ENCODE measurements at places on chromosomes 16 and 17. TPM values are rescaled to one million over a fixed set of nuclear protein-coding genes. Genes with fewer than 3 reads are reported as not detected.

The GP1BA gene
- not detected for total RNA-seq

The TNP2 gene
- total RNA-seq = not detected

The CD300H gene
- total RNA-seq = not detected

The PRSS53 gene
- total RNA-seq = 4.3 TPM

The LRRC37A gene
- total RNA-seq = 3.8 TPM

DNA sequence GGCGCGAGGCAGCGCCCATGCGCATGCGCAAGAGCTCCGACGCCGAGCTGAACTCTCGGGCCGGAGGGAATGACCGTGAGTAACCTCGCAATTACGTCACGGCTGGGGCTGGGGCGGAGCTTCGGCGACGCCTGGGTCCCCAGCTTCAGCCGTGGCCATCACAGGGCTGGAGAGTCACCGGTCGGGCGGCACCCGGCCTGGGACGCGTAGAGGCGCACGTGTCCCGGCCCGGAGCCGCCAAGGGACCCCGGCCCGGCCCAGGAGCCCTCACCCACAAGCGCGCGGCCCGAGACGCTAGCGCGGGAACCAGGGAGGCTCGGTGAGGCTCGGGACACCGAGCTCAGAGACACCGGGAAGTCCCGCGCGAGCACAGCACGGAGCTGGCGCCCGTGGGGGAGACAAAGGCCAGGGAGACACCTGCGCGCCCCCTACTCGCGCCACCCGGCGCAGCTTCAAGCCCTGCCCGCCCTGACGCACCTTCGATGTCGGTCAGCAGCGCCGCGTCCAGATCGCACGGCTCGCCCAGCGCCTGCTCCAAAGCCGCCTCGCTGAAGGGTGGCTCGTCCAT is 452 bp downstream of the SREBF1 start:
- H3K27ac ChIP-seq = peak overlapping the region; percentile 81
- H3K4me1 ChIP-seq = peaks cover 29% of the 10 kb centered on the region
- no peaks in the 10 kb centered on the region for H3K27me3 ChIP-seq

DNA sequence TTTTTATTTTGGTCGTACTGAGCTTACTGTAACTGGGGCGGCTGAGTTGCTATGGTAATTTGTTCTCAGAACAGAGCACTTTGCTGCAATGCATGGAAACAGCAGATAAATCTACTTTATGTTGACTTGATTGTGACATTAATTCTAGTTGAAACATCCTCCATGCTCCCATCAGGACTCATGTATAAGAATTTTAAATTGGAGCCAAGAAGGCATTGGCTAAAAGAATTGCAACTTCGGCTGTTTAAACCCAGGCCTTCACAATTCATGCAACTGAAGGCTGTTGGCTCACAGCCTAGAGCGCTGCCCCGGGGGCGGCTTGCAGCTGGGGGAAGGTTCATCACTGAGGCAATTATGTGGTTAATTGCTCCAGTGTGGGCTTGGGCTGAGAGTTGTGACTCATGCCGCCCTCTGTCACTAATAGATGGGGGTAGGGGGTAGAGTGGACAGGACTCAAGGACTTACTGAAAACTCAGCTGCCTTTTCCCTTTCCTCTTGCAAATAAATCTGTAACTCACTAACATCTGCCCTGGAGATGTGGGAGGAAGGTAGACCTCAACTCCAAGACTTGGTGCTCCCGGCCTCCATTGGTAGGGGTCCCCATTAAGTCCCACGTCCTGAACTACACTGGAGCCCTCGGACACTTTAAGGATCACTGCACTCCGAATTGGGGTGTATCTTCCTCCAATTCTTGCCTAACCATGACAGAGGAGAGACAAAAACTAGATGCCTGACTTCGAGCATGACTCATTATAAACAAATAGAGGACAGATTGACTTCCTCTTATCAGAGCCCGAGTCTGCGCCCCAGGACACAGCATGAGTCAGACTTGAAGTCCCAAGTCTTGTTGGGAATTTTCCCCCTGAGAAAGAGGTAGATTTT is 37.5 kb downstream of the ERCC4 start:
- H3K27ac ChIP-seq = peak overlapping the region; percentile 93
- peaks cover 30% of the 10 kb centered on the region for H3K4me1 ChIP-seq
- DNase-seq = peak; percentile 90

DNA sequence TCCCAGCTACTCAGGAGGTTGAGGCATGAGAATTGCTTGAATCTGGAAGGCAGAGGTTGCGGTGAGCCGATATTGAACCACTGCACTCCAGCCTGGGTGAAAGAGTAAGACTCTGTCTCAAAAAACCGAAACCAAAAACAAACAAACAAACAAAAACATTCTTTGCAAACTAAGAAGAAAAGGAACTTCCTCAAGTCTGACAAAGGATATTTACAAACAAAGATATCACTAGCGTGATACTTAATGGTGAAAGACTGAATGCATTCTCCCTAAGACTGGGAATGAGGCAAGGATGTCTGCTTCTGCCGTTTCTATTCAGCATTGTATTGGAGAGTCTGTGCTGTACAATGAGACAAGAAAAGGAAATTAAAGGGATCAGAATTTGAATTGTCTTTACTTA is 10.5 kb upstream of the MPO start:
- no peaks in the 10 kb centered on the region for H3K4me1 ChIP-seq
- no peak overlapping the region for H3K27ac ChIP-seq
- no peaks in the 10 kb centered on the region for H3K27me3 ChIP-seq
- no peak overlapping the region for H3K4me3 ChIP-seq
- no peak for DNase-seq

- no peak for DNase-seq
- H3K36me3 ChIP-seq = no peaks in the 10 kb centered on the region
- H3K4me1 ChIP-seq = no peaks in the 10 kb centered on the region
- no peak overlapping the region for H3K4me3 ChIP-seq
These were observed 51.1 kb upstream of the SOX9 start for GRCh38 chr17:72069586-72070202.

DNA sequence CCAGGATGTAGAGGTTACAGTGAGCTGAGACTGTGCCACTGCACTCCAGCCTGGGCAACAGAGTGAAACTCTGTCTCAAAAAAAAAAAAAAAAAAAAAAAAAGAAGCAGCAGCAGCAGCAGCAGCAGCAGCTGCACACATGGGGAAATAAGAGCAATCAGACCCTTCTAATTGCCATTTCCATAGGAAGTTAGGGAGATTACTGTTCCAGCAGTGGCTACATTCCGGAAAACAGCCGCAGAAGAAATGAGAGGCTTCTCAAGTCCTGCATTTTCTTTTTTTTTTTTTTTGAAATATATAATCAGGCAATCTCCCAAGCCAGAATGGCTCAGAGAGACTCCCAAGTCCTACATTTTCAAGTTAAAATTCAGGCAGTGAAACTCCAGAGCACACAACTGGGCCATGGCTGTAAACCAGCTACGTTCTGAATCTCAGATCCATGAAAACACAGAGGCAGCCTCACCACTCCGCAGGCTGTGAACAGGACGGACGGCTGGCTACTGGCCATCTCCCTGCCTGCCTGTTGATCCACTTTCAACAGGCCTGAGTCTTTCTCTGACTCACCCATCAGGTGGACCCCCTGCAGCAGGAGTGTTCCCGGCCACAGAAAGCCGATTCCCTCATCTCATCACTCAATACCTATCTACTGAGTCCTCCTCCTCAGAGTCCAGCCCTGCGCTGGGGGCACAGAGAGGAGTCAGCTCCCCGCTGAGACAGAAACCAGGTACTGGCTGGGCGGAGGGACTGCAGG is 15.0 kb downstream of the TRPV1 start:
- H3K27ac ChIP-seq = peak overlapping the region; percentile 92
- H3K4me3 ChIP-seq = peak overlapping the region; percentile 38
- DNase-seq = peak; percentile 68
- no peaks in the 10 kb centered on the region for H3K27me3 ChIP-seq

DNA sequence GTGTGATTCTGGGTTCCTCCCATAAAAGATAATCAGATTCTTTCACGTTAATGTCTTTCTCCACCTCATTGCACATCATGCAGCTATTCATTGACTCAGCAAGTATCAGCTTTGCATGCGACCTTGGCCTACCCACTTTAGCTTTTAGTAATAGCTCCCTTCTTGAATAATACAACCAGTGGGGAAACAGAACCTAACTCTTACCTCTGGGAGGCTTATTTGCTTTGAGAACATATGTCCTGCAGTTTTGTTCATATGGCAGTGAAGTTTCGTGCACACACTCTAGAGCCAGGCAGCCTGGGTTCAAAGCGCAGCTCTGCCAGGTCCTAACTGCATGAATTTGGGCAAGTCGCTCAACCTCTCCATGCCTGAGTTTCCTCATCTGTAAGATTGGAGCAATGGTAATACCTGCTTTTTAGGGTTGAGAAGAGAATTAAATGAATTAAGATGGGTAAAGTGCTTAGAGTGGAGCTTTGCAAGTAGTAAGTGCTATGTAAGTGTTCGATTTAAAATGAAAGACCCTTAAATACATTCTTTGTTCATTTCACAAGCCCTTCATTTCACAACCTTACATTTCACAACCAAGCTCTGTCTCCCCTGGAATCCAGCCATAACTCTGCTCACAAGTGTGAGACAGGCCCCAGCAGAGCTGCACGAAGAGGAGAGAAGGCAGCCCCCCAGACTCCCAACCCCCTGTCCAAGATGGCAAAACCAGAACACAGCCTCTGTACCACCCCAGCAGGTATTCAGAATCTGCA is 29.3 kb downstream of the MAPT start:
- H3K4me1 ChIP-seq = no peaks in the 10 kb centered on the region
- no peak for DNase-seq
- no peak overlapping the region for H3K27ac ChIP-seq
- H3K4me3 ChIP-seq = no peak overlapping the region

DNA sequence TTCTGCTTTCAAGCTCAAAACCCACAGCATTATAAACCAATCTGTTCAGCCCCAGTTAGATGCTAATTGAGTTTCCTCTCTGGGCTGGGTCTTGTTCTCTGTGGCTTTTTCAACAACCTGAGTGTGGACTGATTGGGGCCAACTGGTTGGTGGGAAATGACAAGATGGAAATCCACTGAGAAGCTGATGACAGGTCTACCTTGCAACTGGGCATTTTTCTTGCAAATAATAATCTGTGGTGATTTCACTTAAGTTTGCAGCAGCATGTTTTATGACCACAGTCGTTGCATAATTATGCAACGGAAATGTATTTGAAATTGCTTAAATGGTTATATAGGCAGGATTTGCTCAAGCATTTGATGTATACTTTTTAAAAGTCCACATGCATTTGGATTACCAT is 69.9 kb downstream of the AKAP1 start:
- no peaks in the 10 kb centered on the region for H3K27me3 ChIP-seq
- no peaks in the 10 kb centered on the region for H3K36me3 ChIP-seq
- DNase-seq = no peak

DNA sequence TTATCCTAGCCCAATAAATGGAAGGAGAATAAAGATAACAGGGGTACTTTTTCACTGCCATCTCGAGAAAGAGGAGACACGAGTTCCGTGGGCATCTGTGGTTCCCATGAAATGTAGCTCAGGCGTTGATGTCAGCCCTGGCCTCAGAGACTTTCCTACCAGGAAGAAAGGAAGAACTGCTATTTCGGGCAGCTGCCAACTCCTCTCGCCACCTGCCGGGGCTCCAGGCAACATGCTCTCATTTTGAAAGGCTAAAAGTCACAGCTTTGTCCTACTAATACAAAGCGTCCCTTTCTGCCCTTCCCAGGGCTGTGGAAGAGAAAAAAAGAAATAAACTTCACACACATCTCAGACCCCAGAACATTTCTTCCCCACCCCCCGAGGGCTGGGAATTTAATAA is 65.8 kb downstream of the DHRS7C start:
- no peaks in the 10 kb centered on the region for H3K27me3 ChIP-seq
- H3K27ac ChIP-seq = no peak overlapping the region
- no peaks in the 10 kb centered on the region for H3K4me1 ChIP-seq
- no peak overlapping the region for H3K4me3 ChIP-seq

- peak overlapping the region; percentile 89 for H3K4me3 ChIP-seq
- peak overlapping the region; percentile 8 for H3K27ac ChIP-seq
- no peaks in the 10 kb centered on the region for H3K36me3 ChIP-seq
- peak; percentile 61 for DNase-seq
- H3K27me3 ChIP-seq = no peaks in the 10 kb centered on the region
- H3K4me1 ChIP-seq = peaks cover 27% of the 10 kb centered on the region
These were observed 661 bp downstream of the GIT1 start for GRCh38 chr17:29588562-29589411.

DNA sequence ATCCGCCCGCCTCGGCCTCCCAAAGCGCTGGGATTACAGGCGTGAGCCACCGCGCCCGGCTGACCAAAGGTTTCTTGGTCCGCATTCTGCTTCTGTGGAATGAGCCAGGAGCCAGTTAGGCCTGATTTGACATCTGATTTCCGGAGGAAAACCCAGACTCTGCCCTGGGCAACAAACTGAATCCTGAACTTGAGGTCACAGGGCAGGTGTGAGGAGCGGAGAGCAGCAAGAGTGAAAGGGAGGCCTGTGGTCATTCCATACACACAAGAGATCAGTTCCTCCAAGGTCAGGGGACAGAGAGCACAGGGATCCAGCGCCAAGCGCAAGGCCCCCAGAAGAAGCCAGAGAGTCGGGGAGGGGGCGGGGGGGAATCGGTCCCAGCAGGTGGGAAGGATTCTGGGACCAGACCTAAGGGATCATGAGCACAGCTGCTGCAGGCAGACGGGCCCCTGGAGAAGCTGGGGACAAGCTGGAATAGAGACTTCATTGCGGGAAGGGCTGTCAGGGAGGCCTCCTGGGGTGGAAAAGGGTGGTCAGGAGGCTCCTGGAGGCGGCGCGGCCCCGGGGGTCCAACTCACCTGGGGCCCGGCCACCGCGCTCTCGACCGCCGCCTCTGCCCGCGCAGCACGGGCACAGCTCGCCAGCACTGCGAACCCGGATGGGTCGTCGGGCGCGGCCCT is 436 bp downstream of the SHPK start:
- peak overlapping the region; percentile 94 for H3K27ac ChIP-seq
- H3K36me3 ChIP-seq = no peaks in the 10 kb centered on the region
- peak overlapping the region; percentile 80 for H3K4me3 ChIP-seq
- no peaks in the 10 kb centered on the region for H3K27me3 ChIP-seq

- H3K27ac ChIP-seq = no peak overlapping the region
- H3K4me3 ChIP-seq = peak overlapping the region; percentile 59
- no peaks in the 10 kb centered on the region for H3K4me1 ChIP-seq
- no peaks in the 10 kb centered on the region for H3K27me3 ChIP-seq
These were observed 1.9 kb upstream of the SALL1 start for GRCh38 chr16:51152691-51153576.

- no peaks in the 10 kb centered on the region for H3K36me3 ChIP-seq
- H3K4me1 ChIP-seq = no peaks in the 10 kb centered on the region
- H3K27me3 ChIP-seq = no peaks in the 10 kb centered on the region
- H3K4me3 ChIP-seq = no peak overlapping the region
- no peak for DNase-seq
- no peak overlapping the region for H3K27ac ChIP-seq
These were observed 127.0 kb downstream of the BANP start for GRCh38 chr16:88078111-88078775.
